ENCODE measurements at places on chromosomes 2 and 18.

DNA sequence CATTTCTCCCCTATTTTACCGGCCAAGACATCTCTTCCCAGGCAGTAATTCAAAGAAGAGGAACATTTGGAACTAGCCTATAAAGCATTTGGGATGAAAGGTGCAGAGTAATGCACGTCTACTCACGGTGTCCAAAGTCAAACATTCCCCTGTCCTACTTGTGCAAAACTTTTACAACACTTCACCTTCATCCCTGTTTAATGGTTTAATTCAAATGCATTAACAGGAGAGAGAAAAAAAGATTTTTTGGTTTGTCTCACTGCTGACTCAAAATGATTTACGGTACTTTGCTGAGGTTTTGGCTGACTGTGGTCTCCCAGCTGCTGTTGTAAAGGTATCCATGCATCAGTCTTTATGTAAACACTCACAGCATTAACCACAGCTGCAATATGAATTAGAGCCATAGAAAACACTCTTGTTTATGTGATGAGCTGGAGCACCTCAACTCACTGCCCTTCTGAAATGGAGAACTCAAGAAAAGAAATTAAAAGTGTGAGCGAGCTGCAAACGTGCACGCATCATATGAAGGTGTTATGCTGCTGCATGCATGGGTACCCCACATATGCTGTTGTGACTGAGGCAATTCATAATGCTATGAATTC is 220.5 kb downstream of the PIEZO2 start:
- DNase-seq = no peak

- DNase-seq = no peak
Measured at GRCh38 chr2:15271276-15271675, 289.9 kb downstream of the NBAS start.

DNA sequence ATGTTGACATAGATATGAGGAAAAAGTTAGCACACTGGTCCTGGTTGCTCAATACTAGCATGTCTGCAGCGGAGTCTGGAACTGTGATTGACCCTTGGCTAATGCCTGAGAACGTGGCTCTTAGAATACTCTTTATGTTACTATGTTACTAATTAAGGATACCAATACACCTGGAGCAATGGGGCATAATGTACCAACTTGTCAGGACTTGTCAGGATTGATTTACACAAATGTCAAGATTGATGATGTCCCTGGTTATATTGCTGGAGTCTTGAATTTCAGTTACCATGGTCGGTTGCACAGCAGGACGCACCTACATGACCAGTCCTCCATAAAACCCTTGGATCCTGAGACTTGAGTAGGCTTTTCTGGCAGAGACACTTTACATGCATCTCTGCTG is 810.9 kb downstream of the CPS1 start:
- DNase-seq = no peak

GRCh38 chr2:98455494-98455976 is 10.9 kb downstream of the INPP4A start:
- DNase-seq = no peak

- no peak for DNase-seq
Measured at GRCh38 chr18:78327643-78328042, 652.0 kb upstream of the SALL3 start.

DNA sequence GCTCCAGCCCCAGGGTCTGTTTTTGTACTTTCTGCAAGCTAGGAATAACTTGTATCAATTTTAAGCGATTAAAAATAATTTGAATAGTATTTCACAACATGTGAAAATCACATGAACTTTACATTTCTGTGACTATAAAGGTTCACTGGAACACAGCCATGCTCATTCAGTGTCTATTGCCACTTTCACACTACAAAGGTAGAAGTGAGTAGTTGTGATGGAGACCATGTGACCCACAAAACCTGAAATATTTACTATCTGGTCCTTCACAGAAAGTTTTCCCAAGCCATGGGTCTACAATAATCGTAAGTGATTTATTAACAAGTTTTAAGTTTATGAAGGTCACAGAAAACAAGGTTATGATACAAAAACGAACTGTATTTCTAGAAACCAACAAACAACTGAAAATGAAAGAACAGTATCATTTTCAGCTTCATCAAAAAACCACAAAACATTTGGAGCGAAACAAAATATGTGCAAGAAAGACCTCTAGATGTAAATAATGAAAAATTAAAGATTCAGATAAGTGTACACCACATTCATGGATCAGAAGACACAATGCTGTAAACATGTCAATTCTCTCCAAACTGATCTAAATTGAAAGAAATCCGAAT is 68.9 kb upstream of the DNER start:
- DNase-seq = no peak
